CD4-positive, alpha-beta T cell (primary cell): ENCODE measurements at places on chromosomes 3 and 15. TPM values are rescaled to one million over a fixed set of nuclear protein-coding genes. Genes with fewer than 3 reads are reported as not detected.

Gene CFAP92
- total RNA-seq = 0.45 TPM

Gene GOLGA6B
- total RNA-seq = not detected

Gene FLNB
- 39.7 TPM for total RNA-seq

- DNase-seq = no peak
These were observed 24.0 kb downstream of the PLA2G4B start for GRCh38 chr15:41862515-41863116.

- DNase-seq = no peak
These were observed 1501.6 kb downstream of the OTOL1 start for GRCh38 chr3:162998205-162998604.

- DNase-seq = no peak
These were observed 92.7 kb upstream of the PRICKLE2 start for GRCh38 chr3:64318001-64318400.

DNA sequence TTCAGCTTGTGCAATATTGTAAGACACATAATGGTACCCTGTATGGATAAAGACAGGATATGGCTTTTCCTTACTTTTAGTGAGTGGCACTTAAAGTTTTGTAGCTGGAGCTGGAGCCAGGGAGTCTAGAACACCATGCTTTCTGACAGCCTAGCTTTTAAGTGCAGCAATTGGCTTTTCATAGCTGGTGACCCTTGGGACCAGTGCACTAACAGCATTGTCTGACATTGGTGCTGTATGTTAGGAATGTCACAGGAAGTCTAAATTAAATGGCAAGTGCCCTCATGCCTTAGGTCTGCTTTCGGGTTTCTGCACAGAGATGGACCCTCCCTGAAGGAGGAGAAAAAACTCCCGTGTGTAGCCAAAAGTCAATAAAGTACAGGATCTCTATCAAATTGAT is 628.2 kb downstream of the NR2F2 start:
- no peak for DNase-seq

DNA sequence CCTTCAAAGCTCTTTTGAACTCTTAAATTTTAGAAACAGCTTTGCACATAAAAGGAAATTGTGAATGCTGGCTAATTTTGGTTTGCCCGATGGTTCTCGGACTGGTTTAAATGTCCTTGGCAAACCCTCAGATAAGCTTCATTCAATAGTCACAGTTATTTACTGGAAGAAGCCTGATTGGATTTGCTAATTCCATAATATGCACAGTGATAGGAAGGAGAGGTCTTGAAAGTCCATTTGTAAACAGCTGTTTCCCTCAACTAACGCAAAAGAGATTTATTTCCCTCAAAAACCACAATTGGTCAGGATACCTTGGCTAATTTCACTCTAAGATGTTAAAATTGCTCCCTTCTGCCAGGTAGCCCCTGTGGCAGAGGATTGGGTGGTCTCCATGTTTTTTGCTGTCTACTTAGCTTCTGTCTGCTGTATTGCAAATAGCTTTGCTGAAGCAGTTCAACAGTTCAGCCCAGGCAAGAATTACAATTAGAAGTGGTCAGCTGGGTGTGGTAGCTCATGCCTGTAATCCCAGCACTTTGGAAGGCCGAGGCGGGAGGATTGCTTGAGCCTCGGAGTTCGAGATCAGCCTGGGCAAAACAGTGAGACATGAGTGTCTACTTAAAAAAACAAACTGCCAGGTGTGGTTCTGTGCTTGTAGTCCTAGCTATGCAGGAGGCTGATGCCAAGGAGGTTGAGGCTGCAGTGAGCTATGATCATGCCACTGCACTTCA is 30.6 kb upstream of the PROK2 start:
- DNase-seq = no peak
